Left renal pelvis (tissue), 4 donors: ENCODE measurements at places on chromosomes 7 and 10. TPM values are rescaled to one million over a fixed set of nuclear protein-coding genes. Genes with fewer than 3 reads are reported as not detected.

Gene CPA2
- polyA plus RNA-seq, result 0.63 TPM

Gene A1CF
- 4.4 TPM for polyA plus RNA-seq

Gene NME8
- polyA plus RNA-seq, result not detected

Gene GPR37
- polyA plus RNA-seq, result 1.2 TPM

Gene PNLIPRP1
- polyA plus RNA-seq, result not detected
